ENCODE measurements at places on chromosomes 5 and 9.
A peak's percentile ranks its signal among the peaks of the same experiment; 100 is the strongest.

- DNase-seq = no peak
Measured at GRCh38 chr5:172453986-172454357, 353 bp downstream of the SH3PXD2B start.

- DNase-seq = no peak
Measured at GRCh38 chr5:108867656-108868055, 120.0 kb downstream of the FER start.

- DNase-seq = no peak
Measured at GRCh38 chr5:69485471-69485870, 7.1 kb upstream of the OCLN start.

- no peak for DNase-seq
Measured at GRCh38 chr9:133873009-133873408, 119.1 kb downstream of the VAV2 start.

DNA sequence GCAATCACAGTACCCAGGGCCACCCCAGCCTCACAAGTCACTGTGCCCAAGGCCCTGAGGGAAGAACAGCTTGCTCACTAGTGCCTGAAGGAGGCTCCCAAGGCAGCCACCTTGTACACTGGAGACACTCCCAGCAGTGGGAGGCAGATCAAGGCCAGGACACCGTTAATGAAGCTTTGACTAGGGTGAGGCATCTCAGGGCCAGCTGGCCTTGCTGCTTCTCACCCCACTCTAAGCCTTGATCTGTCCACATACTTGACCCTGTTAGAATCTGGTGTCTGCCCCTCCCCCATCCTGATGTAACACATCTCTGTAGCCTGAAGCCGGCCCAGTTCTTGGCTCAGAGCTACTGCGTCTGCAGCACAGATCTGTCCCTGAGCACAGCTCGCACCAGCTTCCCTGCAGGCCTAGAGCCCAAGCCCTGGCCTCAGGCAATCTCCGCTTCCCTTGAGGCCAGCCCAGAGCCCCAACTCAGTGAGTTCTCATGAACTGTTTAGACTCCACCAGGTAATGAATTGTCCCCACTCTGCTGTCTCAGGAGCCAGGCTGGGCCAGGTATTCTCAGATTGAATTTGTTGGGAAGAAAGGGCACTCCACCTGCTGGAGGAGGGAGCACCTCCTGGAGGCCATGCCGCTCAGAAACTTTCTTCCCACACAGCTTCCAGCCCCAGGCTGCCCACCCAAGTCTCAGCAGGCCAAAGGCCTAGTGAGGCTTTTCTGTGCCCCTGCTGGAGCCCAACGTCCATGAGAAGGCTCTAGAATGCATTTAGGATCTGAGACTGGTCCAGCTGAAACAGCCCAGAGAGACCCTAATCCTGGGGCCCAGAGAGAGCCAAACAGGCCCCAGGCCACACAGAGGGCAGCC is 13.4 kb upstream of the JADE2 start:
- DNase-seq = no peak

DNA sequence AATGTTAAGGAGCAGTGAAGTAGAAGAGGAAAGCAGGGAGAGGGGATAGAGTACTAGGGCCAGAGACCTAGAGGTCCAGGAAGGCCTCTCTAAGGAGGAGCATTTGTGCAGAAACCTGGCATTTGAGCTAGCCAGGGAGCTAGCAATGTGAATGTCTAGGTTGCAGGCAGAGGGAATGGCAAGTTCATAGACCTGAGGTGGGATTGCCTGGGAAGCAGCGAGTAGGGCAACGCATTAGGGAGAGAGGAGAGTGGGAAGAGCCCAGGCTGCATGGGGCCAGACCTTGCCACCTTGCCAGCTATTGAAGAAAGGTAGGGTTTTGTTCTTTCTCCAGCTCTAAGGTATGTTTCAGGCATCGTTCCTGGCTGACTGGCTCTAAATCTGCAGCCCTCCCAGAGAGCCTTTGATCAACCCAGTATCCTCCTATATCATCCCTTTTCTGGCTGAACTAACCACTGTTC is 54.0 kb downstream of the SLC22A5 start:
- no peak for DNase-seq

- no peak for DNase-seq
Measured at GRCh38 chr5:134394932-134395331, 16.7 kb downstream of the CDKN2AIPNL start.

DNA sequence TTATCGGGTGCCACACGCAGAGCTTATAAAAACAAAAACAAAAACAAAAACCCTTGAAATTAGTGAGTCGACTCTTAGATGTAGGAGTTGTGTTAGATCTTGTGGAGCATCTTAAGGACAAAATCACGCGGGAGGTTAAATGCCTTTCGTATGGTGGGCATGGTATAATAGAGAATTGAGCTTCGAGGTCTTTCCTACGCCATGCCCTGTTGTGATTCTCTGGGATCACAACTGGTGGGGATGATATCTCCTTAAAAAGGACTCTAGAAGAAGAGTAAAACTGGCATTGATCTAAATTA is 773 bp upstream of the ELL2 start:
- no peak for DNase-seq

- no peak for DNase-seq
Measured at GRCh38 chr9:8223861-8224260, 424.3 kb upstream of the DMAC1 start.

- no peak for DNase-seq
Measured at GRCh38 chr5:34857161-34857560, 18.2 kb downstream of the TTC23L start.

GRCh38 chr9:84609779-84610178 is 59.8 kb upstream of the NTRK2 start:
- DNase-seq = no peak

DNA sequence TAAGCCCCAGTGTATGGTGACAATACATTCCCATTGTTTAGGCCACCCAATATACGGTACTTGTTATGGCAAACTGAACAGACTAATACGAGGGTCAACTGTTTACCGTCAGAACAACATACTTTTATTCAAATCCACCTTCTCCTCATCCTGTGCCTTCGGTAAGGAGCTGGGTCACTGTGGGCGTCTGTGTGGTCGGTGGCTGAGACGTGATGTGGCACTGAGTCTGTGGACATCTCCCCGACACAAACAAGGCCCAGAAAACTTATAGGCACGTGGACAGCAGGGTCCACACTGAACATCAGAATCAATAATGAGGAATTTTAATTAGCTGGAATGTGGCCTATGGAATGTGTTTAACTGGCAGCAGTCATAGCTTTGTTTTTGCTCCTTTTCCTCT is 154.3 kb upstream of the IRX2 start:
- DNase-seq = no peak

- no peak for DNase-seq
Measured at GRCh38 chr5:61570767-61571166, 238.7 kb downstream of the ZSWIM6 start.

DNA sequence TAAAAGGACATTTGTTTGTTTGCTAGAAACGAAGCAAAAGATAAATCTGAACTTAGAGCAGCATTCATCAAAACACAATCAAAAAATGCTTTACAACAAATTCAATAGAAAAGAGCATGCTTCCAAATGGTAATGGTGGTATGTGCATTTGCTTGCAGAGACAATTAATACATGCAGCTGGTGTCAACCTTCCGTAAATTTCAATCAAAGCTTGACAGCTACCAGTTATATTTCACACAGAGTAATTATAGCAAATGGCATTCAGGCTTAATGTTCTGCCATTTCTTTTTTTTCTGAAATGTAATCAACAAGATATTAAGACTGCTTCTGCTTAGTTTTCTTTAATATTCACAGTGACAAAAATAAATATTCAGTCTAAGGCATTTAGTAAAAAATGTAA is 90.6 kb downstream of the AUH start:
- DNase-seq = no peak

- DNase-seq = no peak
Measured at GRCh38 chr9:128258326-128258725, 17.5 kb downstream of the GOLGA2 start.

DNA sequence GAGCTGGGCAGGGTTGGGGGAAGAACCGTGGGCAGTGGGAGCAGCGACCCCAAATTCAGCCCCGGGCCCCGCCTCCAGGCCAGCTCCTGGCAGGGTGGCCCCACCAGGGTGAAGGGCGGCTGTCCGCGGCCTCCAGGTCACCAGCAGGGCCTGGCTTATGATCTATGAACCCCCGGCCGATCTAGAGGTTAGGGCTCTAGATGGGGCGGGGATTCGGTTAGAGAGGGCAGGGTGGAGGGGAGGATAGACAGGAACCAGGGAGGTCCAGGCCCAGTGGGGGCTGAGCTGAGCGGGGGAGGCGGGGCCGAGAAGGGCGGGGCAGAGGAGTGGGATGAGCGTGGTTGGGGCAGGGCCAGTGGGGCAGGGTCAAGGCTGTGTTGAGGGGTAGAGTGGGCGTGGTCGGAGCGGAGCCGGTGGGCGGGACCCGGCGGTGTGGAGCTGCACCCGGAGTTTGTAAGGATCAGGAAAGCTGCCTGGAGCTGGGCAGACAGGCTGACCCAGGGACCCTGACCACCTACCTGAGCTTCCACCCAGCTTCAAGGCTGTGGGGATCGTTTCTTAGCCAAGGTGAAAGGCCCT is 29.3 kb upstream of the OBP2B start:
- DNase-seq = peak; percentile 8

DNA sequence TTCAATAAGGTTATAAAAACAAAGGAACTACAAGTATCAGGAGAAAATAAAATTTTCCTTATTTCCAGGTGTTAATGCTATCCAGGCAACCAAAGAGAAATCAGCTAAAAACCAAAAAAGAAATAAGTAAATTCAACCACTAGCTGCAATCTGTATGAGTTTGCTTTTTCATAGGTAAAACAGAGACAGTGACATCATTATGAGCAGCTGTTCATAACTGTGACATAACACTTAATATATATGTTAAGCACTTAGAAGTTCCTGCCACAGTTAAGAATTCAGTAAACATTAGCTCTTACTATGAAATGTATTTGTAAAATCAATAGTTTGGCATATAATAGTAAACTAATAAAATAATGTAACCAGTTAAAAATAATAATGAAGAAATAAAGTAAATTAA is 20.9 kb downstream of the P4HA2 start:
- no peak for DNase-seq

DNA sequence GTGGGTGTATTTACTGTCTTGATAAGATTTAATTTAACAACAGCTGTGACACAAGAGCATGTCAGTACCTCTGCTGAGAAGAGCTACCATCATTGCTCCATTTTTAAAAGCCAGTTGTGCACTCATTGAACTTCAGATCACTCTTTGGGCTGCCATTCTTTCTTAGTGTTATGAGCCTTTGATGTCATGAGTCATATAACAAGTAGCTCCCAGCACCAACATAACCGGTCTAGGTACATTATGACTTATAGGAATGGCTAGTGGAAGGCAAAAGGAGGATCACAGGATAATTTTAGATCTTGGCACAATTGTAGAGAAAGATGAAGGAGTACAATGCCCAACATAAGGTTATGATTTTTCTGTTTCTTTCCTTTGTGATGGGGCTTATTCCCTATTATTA is 170.8 kb upstream of the FBN2 start:
- no peak for DNase-seq

DNA sequence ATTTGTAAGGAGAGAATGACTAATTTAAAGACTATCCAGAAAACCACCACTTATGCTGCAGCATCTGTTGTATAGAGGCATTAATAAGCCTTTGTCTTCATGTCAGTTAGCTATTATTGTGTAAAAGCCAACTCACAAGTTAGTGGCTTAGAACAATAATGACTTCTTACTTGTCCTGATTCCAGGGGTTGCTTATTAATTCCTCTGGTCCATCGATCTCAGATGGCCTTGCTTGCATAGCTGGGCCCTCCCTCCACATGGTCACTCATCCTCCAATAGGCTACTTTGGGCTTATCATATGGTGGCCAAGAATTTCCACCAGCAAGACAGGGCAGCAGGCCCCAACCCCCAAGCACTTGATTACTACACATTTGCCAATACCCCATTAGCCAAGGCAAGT is 44.5 kb upstream of the STK32A start:
- no peak for DNase-seq

GRCh38 chr9:94082956-94083355 is 1.3 kb upstream of the PTPDC1 start:
- DNase-seq = no peak

DNA sequence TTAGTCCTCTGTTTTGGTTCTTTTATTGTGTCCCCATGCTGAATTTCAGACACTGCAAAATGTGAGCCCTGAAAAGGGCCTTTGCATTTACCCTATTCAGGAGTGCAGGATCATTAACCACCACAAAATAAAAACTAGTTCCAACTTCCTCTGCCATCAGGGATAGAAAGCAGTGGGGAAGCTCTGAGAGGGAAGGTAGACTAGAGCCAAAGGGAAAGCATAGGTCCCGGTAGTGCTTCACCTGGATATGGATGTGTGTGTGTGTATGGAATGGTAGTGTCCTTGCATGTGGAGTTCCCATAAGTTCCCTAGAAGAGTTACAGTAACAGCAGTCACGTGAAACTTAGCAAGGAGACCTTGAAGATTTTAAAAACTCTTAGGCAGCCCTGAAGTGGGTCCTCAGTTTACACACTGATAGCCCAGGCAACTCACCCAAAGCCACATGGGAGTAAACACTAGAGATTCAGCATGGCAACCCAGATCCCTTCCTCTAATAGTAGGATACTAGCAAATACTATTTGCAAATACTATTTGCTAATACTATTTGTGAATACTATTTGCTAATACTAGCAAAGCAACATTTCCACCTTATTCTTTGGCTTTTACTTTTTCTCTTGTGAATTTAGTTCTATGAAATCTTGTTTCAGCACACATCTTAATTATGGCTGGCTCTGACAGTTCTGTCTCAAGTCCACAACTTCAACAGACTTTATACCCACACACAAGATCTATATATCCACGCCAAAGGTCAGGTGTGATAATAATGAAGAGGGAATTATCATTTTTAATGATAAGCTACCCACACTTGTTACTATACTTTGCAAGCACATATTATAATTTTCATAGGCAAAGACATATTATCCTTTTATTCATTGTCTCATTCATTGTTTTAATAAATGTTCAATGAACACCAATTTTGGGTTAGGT is 70.4 kb upstream of the IFNE start:
- no peak for DNase-seq

DNA sequence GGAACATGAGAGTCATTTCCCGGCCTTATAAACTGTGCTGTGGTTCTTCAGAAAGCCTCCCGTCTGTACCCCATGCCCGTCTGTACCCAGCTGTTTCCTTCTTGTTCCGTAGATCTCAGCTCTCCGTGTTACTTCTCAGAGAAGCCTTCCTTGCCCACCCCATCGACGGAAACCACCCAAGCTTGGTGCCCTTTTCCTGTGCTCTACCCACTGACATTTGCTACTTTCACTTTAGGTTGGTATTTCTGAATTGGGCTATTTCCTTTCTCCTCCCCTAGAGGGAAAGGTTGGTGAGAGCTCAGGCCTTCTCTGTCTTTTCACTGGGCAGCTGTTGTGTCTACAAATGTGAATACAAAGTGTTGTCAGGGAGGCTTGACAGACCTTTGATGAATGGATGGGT is 764.5 kb upstream of the ADAMTS16 start:
- DNase-seq = no peak
